Suppressor macrophage treated with lipopolysaccharide for 4 hours (primary cell): ENCODE measurements at places on chromosomes 7 and 10.
A peak's percentile ranks its signal among the peaks of the same experiment; 100 is the strongest.

- DNase-seq: no peak
These were observed 119.2 kb downstream of the ADCYAP1R1 start for GRCh38 chr7:31171216-31171785.

- no peak for DNase-seq
These were observed 203.7 kb downstream of the EBF3 start for GRCh38 chr10:129760416-129760815.

GRCh38 chr7:101868191-101868950 is 50.9 kb downstream of the CUX1 start:
- DNase-seq: no peak

- no peak for DNase-seq
These were observed 48.0 kb downstream of the CREB3L2 start for GRCh38 chr7:137953665-137954470.

DNA sequence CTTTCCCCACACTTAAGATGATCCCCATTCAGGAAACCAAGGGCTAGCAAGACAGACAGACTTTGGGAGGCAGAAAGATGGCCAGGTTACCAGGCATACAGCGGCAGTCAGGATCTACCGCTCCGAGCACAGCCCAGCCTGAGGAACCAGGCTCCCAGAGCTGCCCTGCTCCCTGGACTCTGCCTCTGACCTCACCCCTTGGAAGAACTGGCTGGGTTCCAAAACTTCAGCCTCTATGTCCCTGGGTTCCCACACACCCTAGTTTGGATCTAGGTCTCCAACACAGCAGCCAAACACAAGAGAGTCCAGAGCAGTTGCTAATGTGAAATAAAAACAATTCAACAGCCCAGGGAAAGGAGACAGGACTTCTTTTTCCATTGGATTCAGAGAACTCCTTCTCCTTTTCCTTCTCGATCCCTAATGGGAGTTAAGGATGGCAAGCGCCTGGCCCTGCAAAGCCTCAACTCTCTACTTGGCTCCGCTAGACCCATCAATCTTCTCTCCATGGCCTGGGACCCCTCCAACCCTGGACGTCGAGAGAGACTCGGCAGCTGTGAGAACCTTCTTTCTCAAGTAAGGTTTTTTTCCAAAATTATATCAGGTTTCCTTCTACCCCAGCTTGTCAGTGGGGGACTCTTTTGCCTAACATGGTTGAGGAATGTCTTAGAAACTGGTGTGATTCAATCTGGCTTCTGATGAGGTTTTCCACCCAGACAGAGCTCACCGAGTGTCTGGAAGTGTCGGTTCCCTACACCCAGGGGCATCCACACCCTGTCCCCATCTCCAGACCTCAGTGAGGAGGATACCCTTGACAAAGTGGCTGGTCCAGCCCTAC is 219.6 kb downstream of the KCNMA1 start:
- DNase-seq: no peak

DNA sequence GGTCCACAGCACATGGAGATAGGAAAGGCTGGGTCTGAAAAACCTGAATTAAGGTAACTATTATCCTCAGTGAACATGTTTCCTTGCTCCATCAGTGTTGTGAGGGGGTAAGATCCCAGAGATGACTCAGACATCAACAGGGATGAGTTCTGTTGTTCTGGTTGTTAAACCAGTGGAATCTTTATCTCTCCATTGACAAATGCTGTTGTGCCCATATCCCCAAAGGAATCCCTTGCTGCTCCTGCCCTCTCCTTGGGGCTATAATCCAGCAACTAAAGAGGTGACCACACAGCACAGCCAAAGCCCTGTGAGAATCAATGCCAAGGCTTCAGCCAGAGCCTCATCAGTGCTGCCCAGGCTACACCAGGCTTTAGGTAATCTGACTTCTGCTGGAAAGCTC is 113.4 kb downstream of the JAZF1 start:
- DNase-seq: no peak

DNA sequence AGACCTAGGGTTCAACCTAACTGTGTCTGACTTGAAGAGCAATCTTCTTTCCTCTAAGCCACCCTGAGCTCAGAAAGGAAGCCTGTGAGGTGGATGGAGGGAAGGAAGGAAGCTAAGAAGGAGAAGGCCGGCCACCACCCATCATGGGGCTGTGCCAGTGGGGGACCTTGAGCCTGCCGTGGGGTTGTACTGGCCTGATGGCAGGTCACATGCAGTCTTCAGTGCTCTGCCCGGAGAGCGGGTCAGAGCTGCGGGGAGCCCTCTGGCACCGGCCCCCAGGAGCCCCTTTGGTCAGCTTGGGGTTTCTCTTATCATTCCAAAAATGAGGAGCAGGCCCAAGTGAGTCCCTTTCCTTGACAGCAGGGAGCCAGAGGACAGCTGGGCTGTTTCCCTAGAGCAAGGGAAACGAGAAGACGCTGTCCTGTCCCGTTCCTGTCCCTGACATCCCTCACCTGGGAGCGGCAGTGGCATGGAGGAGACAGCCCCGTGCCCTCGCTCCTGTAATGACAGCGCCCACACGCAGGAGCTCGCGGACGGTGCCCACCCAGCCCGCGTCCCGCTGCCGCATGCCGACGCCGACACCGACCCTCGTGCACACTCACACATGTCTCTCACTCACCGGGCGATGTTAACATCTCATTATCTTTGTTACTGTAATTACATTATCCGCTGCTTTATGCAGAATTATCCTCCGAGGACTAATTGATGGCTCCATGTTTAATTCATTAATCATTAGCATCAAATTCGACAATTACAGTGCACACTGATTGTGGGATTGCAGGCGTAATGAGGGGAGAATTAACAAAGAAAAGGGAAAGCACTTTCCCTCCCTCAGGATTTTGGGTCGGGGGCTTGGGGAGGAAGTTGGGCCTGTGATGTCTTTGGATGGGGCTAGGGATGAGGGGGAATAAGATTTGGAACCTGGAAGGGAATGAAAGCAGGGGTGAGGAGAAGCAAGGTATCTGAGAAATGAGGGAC is 31.3 kb downstream of the GBX1 start:
- no peak for DNase-seq

DNA sequence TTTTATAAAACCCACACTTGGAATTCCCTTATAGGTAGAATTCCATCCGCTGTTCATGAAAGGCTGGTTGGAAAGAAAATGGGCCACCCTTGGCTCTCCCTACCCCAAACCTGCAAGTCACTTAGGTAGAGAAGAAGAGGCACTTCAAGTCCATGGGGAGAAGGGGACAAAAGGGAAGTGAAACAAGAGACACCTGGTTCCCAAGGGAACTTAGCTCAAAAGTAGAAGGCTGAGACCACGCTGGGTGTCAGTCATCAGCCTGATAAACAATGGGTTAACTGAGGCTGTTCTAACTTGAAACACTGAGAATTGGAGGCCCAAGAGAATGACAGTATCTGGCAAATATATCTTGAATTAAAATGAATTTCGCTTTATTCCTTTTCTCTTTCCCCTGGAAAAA is 330.8 kb upstream of the NFE2L3 start:
- DNase-seq: no peak

- no peak for DNase-seq
These were observed 301.9 kb downstream of the AHR start for GRCh38 chr7:17600340-17600752.

- DNase-seq: no peak
These were observed 7.2 kb downstream of the ZNF862 start for GRCh38 chr7:149845257-149845980.

GRCh38 chr7:137992104-137992549 is 9.8 kb downstream of the CREB3L2 start:
- DNase-seq: no peak

DNA sequence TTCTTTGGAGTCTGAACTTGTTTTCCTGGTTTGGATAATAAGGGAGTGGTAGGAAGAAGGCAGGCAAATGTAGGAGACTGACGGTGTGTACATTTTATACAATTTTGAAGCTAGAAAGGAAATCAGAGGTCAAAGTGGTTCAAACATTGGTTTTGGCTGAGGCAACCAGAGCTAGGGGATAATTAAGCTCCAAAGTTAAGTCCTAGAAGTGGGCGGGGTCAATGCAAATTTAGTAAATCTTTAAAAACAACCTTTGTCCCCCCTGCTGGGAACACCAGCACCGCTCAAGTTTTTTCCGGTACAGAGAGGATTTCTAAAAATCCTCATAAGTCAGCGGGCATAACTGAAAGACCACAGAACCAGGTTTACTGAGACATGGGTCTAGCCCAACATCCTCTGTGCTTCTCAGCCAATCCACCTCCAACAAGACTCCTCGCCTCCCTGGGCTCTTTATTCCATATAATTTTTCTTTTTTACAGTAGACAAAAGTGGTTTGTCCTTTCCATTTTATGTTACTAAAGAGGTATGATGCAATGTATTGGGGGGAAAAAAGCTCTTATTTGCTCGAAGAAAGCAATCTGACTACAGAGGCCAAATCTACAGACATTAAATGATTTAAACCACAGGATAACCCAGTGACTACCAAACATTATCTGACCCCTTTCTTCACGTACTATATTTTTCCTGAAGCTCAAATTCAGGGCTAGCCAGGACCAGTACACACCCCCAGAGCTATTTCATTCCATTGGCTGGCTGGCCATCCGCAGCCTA is 1.6 kb downstream of the GLUD1 start:
- DNase-seq: peak; percentile 26

DNA sequence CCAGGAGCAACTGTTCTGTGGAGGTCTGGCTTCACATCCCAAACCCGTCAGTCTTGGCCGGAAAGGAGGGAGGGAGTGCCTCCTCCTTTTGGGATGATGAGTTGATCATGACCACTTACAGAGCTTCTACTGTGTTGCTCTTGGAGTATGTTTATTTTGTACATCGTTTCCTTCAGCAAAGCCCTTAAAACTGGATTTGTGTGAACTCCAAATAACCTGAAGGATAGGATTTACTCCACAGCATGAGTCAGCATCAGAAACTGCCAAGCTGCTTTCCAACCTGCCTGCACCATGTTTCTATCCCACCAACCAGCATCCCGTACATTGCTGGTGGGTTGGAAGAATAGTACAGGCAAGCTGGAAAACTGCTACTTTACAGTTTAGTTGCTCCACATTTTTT is 3.5 kb downstream of the CCDC201 start:
- no peak for DNase-seq

GRCh38 chr7:81990395-81990794 is 220.5 kb upstream of the HGF start:
- peak; percentile 29 for DNase-seq

- peak; percentile 30 for DNase-seq
These were observed 541 bp downstream of the ZSCAN25 start for GRCh38 chr7:99617192-99617781.

DNA sequence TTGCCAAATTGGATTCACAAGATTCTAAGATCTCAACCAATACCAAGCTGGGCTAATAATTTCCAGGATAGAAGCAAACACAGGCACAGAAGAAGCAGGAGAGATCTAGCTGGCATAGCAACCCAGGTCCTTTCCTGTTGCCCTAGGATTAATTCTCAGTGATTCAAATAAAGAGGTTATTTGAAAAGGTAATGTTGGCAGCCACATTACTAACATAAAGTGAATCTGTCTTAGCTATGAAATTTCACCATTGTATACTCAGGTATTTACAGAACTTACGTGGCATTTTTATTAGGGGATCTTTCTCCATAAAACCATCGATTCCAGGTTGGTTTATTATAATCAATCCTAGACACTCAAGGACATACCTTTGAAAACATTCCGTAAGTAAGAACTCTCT is 379.3 kb upstream of the POM121L12 start:
- no peak for DNase-seq

DNA sequence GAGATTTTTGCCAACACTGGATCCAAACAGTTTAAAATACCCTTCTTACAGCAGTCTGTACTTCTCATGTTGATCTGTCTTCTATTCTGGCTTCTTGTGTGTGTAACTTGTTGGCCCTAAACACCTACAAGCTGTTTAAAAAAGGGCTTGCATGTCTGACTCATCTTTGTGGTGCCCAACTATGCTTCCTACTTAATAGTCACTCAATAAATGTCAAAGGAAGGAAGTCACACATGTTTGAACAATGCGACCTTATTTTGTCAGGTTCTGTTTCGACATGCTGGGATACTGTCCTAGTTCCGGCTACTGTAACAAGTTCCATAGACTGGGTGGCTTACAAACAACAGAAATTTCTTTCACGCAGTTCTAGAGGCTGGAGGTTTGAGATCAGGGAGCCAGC is 9.4 kb upstream of the GRK5 start:
- peak; percentile 56 for DNase-seq

GRCh38 chr7:6436385-6436685 is 11.4 kb downstream of the DAGLB start:
- DNase-seq: peak; percentile 55

DNA sequence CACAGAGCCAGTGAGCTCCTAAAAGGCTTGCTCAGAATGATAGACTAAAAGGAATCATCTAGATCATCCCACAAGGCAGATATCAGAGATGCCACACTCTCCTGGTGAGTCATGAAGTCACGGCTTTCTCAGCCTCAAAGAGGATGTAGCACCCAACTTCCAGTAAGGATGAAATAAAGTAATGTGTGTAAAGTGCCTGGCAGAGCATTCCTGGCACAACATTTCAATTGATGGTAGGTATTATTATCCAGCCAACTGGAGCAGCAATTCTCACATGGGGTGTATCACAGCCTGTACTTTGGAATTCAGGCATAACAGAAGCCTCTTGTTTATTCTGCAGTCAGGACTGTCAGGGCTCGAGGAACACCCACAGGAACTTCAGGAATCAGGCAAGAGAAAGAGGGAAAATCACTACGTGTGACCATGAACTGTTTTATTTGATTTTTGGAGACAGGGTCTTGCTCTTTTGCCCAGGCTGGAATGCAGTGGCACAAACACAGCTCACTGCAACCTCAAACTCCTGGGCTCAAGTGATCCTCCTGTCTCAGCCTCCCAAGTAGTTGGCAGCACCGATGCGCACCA is 5.3 kb upstream of the NAT16 start:
- peak; percentile 70 for DNase-seq

DNA sequence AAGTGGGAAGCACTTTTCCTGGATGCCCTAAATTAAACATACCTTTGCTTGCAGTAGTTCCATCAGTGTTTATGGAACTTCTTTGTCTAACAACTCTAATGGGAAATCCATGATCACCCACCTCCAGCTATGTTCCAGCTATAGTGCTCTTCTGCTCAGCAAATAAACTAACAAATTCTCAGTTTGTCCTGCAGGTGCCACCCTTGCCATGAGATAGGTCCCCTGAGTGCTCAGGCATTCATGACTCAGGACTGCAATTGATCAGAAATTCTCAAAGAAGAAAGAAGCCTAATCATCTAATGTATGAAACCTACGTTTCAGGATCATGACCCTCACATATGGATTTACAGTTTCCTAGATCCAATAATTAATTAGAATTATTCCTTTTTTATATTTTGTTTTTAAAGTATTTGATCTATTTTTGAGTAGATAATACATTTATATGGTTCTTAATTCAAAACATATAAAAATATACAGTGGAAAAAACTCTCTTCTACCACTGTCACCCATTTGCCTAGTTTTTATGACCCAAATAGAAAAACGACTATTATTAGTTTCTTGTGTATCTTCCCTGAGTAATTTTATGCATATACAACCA is 48.7 kb upstream of the DYNC1I1 start:
- DNase-seq: peak; percentile 28

- DNase-seq: no peak
These were observed 26.2 kb downstream of the VSIR start for GRCh38 chr10:71747039-71747531.

DNA sequence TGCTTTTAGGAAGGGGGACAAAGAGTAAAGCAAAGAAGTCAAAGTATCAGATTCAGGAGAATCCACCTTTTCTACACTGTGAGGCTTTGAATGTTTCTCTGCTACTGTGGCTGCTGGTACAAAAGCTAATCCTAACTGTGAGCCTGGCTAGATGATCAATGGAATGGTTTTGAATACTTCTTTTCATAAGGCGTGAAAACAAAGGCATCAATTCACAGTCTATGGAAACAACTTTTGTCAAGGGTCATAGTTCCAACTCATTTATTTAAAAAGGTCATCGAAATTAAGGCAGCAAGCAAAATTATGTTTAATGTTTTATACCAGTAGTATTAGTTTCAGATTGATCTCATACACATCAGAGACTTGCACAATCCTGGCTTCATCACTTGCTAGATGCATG is 118.1 kb downstream of the CTTNBP2 start:
- no peak for DNase-seq
